Stimulated activated CD4-positive, alpha-beta T cell treated with anti-CD3 and anti-CD28 coated beads, Interleukin-15, amount 100 ng/mL, for 1 hour (primary cell): ENCODE measurements at places on chromosomes 12 and 14.
A peak's percentile ranks its signal among the peaks of the same experiment; 100 is the strongest.

DNA sequence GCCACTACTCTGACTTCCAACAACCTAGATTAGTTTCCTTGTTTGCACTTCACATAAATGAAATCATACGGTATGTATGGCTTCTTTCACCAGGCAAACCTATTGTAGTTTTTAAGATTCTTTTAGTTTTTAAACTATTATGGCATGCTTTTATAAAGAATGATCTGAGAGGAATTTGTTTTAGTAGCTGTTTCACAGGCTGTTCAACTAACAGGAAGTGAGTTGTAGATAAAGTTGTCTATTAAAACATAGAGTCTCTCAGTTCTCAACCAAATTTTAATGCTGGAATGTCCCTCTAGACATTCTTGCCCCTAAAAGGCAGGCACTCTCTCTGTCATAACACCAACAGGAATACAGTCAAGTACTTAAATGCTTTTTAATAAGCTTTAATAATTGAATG, 102.7 kb upstream of the DACT1 start:
- DNase-seq = no peak

- DNase-seq = no peak
Measured at GRCh38 chr12:127223011-127223410, 1044.0 kb upstream of the TMEM132C start.

- DNase-seq = no peak
Measured at GRCh38 chr12:116922194-116922897, 11.6 kb downstream of the FBXW8 start.

GRCh38 chr12:6273541-6274230, 36.8 kb upstream of the PLEKHG6 start:
- DNase-seq = no peak

GRCh38 chr12:62192903-62193250, 67.3 kb upstream of the USP15 start:
- no peak for DNase-seq

DNA sequence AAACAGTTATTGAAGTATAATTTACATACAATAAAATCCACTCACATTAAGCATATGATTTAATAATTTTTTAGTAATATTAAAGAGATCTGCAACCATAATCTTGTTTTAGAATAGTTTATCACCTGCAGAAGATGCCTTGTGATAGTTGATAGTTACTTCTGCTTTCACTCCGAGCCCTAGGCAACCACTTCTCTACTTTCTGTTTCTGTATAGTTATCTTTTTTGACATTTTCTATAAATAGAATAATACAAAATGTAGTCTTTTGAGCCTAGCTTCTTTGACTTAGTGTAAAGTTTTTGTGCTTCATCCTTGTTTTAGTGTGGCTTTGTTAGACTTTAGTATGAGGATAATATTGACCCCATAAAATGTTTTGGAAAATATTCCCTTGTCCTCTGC, 111.0 kb downstream of the MNAT1 start:
- no peak for DNase-seq

GRCh38 chr12:72144553-72144952, 127.6 kb upstream of the TRHDE start:
- DNase-seq = no peak

- DNase-seq = no peak
Measured at GRCh38 chr12:130026608-130027176, 122.9 kb upstream of the TMEM132D start.

- no peak for DNase-seq
Measured at GRCh38 chr12:76687981-76688380, 75.9 kb upstream of the ZDHHC17 start.

DNA sequence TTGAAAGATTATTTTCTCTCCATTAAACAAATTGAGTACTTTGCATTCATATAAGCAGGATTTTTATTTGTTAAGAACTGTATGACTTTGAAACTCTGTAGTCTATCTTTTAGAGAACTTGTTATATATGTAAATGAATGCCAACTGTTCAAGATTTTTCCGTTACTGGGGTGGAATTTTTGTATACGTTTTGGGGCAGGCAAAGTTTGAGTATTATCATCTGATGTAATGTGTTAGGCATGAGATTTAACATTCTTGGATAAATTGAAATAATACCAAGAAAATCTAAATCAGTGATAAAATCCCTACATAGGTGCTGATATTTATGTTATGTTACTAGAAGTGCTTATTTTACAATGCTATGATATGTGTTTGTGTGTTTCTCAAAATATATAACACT, 8.4 kb downstream of the CNOT2 start:
- no peak for DNase-seq

DNA sequence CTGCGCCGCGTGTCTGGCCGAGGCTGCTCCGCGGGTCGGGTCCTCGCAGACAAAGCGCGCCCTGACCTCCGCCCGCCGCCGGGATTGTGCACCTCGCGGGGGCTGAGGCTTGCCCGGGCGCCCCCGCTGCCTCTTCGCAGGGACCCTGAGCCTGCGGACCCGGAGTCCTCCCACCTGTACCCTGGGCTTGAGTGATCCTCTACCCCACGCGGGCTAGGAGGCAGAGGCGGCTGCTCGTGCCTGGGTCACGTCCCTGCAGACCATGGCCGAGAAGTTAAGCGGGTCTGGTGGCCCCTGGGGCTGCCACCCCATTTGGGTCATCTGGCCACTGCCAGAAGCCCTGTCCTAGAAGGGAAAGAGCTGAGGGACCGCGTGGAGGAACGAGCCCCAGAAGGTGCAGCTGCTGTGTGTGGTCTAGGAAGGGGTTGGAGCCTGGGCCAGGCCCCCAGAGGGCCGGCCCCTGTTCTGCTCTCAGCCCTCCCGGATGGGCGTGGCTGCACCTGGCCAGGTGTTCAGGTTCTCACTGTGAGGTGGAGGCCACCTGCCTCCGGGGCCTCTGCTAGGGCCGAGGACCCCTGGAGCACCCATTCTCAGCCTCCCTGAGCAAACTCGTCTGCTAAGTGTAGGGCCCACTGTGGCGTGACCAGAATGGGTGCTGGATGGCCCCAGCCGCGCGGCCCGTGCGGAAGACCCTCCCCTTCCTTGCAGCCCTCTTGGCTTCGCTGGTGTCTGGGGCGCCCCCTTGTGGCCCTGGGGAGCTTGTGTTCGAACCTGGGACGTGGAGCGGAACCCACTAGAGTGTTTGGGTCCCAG, 49.6 kb downstream of the LRCOL1 start:
- DNase-seq = peak; percentile 66

- DNase-seq = peak; percentile 44
Measured at GRCh38 chr12:118055144-118055557, 5.8 kb downstream of the WSB2 start.

GRCh38 chr14:74917646-74918081, 5.4 kb downstream of the RPS6KL1 start:
- DNase-seq = no peak

DNA sequence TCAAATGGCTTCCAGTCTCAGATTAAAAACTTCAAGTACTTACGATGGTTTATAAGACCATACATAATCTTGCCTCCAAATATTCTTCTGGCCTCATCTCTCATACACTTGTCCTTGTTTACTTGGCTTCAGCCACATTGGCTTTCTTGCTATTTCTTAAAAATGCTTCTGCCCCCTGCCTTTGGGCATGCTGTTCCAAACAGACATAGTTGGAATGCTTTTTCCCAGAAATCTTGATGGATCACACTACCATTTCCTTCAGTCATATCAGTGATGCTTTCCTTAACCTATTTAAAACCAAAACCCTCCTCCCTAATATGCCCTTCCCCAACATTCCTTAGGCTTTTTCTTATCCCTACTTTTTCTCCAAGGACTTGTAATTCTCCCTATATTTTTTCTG, 74.4 kb upstream of the PAWR start:
- no peak for DNase-seq

- no peak for DNase-seq
Measured at GRCh38 chr14:103192246-103192840, 69.1 kb downstream of the TNFAIP2 start.

- no peak for DNase-seq
Measured at GRCh38 chr14:58829594-58829993, 191.8 kb downstream of the DACT1 start.

DNA sequence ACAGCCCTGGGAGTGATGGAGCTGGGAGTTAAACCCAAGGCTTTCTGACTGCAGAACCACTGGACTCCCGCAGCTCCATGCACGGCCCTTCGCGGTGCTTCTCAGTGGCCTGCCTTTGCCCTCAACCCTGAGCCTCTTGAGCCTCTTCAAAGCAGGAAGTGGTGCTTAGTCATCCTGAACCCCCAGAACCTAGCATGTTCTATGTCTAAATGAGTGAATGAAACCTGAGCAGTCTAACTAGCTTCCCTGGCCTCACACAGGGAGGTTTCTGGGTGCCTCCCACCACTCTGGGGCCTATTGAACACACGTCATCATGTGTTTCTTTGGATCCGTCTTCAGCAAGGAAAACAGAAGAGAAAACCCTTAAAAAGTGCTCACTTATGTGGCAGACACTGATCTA, 117.9 kb upstream of the SFSWAP start:
- DNase-seq = no peak

DNA sequence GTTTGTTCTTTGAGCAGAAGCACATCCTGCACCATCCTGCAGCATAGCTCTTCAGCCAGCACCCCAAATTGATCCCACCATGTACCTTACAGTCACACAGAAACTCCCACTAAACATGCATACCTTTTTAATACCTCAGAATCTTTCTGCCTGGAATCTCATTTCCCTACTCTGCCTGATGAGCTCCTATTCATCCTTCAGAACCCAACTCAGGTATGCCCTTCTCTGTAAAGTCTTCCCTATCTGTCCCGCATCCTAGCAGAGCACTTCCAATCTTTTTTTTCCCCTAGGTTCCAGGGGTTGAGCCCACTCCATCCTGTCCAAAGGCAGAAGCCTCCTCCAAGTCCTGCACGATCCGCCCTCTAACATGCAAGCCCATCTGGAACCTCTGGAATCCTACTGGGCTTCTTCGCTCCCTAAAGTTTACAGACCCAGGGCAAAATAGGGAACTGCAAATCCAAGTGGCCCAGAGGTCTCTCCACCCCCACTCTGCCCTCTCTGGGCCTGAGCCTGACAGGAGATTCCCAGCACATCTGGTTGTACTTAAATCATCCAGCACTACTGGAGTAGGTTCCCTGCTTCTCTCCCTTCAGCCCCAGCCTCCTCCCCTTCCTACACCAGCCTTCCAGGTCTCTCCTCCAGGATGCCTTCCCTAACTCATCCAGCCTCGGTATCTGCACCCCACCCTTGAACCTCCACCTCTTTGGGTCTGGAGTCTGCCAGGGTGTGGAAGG, 4.1 kb upstream of the FIGNL2 start:
- no peak for DNase-seq

GRCh38 chr14:46322076-46322475, 329.5 kb downstream of the RPL10L start:
- DNase-seq = no peak

- DNase-seq = no peak
Measured at GRCh38 chr12:62763861-62764645, 170.9 kb downstream of the PPM1H start.

- no peak for DNase-seq
Measured at GRCh38 chr14:43789458-43789857, 717.6 kb downstream of the FSCB start.

- no peak for DNase-seq
Measured at GRCh38 chr14:58617619-58618018, 20.1 kb upstream of the DACT1 start.

- DNase-seq = no peak
Measured at GRCh38 chr14:85010186-85010585, 519.8 kb upstream of the FLRT2 start.

DNA sequence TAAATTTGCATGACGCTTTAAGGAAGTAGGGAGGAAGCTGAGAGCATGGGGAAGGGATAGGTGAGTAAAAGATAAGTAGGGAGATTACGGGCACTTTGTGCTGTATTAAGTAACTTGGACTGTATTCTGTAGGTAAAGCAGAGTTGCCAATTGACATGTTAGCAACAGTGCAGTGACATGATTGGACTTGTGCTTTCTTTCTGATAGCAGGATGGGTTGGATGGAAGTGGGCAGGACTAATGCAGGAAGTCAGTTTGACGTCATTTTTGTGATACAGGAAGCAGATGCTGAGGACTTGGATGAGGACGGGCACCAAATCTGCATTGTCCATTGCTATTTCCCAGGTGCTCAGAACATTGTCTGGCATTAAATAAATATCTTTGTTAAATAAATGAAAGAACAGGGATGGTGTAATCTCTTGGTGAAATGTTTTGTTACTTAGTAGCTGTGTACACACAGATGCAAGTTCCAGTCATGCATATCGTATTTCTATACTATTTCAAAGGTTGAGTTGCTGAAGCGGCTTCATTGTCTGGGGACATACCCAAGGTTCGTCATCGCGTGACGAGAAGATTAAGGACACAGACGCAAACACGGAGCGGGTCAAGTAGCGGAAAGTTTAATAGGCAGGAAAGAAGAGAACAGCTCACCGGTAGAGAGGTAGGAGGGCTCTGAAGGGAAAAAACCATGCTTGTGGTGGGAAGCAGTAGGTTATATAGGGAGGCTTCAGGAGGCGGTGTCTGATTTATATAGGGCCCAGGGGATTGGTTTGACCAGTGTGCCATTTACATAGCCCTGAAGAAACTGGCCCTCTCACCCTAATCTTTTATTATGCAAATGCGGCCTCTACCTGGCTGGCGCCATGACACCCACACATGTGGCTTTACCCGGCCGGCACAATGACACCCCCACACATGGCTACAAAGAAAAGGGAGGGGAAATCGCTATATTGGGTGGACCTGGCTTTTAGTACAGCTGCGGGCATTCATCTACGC, 30.7 kb downstream of the GUCY2C start:
- no peak for DNase-seq

GRCh38 chr12:112124918-112125249, 476 bp upstream of the TRAFD1 start:
- DNase-seq = no peak

- DNase-seq = no peak
Measured at GRCh38 chr12:130104571-130105106, 57.6 kb upstream of the FZD10 start.

- no peak for DNase-seq
Measured at GRCh38 chr14:74015176-74015575, 3.9 kb downstream of the ENTPD5 start.

DNA sequence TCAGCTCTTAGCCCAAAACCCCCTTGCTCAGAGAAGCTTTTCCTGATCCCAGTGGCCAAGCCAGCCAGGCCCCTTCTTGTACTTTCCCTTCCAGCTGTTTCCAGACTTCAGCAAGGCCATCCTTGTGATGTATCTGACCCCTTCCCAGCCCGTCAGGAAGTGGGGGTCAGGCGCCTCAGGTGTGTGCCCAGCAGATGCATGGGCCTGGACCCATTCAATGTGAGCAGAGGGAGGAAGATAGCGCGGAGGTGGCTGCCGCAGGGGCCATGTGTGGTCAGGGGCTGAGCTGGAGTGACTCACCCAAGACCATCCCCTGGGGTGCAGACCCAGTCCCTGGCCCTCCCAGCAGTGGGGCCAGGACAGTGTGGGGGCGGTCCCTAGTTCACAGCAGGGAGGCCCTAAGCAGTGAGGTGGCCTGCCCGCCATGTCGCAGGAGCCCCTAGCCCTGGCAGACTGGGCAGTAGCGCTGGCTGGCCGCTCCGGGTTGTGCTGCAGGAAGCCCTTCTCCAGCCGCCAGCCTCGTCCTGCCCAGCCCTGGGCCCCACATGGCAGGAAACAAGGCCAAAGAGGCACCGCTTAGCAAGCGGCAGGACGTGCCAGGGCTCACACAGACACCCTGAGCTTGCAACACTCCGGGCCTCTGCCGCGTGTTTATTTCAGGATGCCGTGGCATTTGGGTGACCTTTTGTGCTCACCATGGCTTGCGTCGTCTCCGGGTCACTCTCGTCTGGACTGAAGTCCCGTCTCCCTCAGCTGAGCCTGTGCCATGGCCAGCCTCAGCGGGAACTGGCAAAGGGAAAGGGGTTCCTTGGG, 12.0 kb downstream of the ADSS1 start:
- DNase-seq = no peak

GRCh38 chr12:72006766-72007165, 68.1 kb downstream of the TPH2 start:
- DNase-seq = no peak

GRCh38 chr14:74656964-74657363, 44.9 kb upstream of the LTBP2 start:
- DNase-seq = no peak
